ENCODE measurements at places on chromosomes 16 and 17. TPM values are rescaled to one million over a fixed set of nuclear protein-coding genes. Genes with fewer than 3 reads are reported as not detected.

DNA sequence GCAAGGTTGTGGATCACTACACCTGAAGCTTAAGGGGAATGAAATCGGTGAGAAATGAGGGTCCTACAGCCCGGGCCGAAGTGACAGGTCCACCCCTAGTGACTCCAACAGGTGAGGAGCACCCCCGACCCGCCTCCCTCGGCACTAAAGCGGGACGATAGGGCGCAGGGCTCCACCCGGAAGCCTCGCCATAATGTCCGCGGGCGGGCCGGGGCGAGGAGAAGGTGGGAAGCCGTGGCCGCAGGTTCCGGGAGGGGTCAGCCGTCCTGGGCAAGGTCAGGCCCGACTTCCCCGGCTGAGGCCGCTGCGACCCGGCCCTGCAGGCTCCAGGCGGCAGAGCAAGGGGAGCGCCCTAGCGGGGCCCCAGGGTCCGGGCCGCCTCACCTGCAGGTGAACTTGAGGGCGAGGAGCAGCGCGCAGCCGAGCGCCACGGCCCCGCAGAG lies 543 bp downstream of the TXNDC11 start:
- DNase-seq, result peak; percentile 63

DNA sequence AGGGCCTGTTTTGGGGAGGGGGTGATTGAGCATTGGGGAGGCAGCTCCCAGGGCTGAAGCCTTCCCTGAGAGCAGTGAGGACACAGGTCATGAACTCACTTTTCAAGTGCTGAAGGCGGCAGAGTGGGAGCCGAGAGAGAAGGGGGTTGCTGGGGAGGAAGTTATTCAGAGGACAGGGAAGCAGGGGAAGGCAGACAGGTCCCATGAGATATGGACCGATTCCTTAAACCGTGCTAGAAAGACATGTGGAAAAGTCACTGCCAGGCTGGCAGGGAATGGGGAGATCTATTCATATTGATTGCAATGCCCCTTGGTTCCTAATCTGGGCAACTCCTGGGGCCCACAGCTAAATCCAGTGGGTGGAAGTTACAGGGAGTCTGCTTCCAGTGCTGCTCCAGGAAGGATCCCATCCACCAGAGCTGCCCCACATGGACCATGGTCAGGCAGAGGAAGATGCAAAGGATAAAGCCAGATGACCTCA lies 1.1 kb downstream of the CCL4 start:
- no peak for DNase-seq

GRCh38 chr17:41332239-41332638 lies 16.7 kb upstream of the KRTAP17-1 start:
- DNase-seq, result no peak

GRCh38 chr17:27425991-27426390 lies 30.3 kb upstream of the KSR1 start:
- no peak for DNase-seq

DNA sequence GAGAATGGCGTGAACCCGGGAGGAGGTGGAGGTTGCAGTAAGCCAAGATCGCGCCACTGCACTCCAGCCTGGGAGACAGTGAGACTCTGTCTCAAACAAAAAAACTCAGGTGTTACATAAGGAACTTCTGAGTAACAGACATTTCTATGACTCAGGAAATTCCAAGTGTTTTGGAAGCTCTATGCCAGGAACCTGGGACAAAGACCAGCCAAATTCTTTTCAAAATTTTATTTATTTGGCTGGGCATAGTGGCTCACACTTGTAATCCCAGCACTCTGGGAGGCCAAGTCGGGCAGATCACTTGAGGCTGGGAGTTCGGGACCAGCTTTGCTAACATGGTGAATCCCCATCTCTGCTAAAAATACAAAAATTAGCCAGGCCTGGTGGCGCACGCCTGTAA lies 5.2 kb upstream of the SH2B1 start:
- no peak for DNase-seq

GRCh38 chr16:62201911-62202310 lies 165.7 kb upstream of the CDH8 start:
- no peak for DNase-seq

DNA sequence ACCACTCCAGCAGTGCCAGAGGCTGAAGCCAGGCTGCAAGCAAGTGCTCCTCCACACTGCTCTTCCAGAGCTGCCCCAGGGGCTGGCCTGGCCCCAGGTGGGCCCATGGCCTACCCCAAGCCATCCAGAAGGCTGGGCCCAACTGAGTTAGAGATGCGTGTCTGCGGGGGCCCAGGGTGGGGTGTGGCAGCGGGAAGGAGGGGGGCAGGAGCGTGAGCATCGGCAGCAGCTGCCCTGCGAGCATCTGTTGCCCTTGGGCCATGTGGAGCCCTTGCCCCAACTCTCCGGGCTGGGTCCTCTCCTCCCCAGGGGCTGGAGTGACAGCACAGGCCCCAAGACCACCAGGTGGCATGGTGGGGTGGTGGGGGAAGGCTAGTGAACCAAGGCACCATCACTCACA lies 7.3 kb upstream of the SREBF1 start:
- DNase-seq, result no peak

- no peak for DNase-seq
Measured at GRCh38 chr16:10067835-10068234, 114.4 kb downstream of the GRIN2A start.

- peak; percentile 35 for DNase-seq
Measured at GRCh38 chr16:29809850-29810698, 1.9 kb upstream of the PRRT2 start.

DNA sequence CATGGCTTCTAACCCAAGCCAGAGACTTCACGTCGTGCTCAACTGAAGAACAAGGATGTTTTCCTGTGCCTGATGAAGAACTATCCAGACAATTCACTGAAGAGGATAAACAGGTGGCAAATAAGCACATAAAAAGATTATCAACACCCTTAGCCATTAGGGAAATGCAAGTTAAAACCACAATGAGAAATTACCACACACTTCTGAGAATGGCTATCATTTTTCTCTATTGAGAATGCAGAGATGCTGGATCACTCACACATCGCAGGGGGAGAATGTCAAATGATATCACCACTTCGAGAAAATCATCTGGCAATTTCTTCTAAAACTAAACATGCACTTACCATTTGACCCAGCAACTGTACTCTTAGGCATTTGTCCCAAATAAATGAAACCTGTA lies 162.8 kb downstream of the IRX3 start:
- DNase-seq, result no peak

DNA sequence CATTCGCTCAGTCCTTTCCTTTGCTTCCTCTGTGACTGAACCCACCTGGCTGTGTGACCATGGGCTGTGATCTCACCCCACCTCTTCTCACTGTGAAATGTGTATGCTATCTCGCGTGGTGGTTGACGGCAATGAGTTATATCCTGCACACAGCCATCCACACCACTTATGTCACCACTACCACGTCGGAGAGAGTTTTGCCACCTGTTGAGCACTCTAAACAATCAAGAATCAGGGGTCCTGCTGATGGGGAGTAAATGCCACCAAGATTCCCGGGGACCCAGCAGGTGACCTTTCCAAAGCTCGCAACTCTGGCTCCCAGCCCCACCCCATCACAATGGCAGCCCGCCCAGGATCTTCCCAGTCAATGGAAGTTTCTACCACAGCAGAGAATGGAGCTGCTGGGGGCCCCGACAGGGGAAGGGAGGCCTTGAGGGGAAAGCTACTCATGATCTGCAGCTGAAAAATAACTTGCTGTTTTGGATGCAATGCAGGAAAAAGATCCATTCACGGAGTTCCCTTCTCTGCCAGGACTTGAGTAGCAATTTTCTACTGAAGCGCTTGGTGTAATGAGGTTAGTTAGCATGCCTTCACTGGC lies 26.2 kb upstream of the RCVRN start:
- no peak for DNase-seq

DNA sequence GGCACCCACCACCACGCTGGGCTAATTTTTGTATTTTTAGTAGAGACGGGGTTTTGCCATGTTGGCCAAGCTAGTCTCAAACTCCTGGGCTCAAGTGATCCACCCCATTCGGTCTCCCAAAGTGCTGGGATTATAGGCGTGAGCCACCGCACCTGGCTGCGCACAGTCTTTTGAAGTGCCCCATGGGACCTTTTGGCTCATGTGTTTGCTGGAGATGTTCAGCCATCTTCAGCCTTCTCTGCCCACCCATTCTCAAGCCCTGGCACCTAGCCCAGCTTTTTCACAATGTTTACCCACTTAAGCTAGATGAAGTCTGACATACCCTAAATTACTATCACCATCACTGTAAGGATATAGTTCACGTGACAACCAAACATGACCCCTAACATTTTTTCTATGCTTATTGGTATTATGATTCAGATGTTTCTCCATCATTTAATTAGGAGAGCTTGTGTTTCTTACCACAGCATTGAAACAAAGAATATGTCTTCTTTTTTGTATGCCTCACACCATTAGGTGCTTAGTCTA lies 32.3 kb downstream of the PECAM1 start:
- no peak for DNase-seq

GRCh38 chr16:72313903-72314302 lies 141.9 kb upstream of the PMFBP1 start:
- no peak for DNase-seq

GRCh38 chr16:81204798-81205680 lies 33.5 kb upstream of the BCO1 start:
- DNase-seq, result no peak

The TSPOAP1 gene
- 6.1 TPM for total RNA-seq

The ARRB2 gene
- total RNA-seq, result 45.1 TPM

The DNAH9 gene
- 0.64 TPM for total RNA-seq

The KRTAP4-6 gene
- not detected for total RNA-seq

The AARS1 gene
- 38.9 TPM for total RNA-seq

The CACNG3 gene
- total RNA-seq, result not detected

The TPSD1 gene
- total RNA-seq, result 0.18 TPM
